ENCODE measurements at places on chromosomes 11 and 22.

- DNase-seq, result no peak
Measured at GRCh38 chr11:108733479-108734116, 68.7 kb downstream of the DDX10 start.

DNA sequence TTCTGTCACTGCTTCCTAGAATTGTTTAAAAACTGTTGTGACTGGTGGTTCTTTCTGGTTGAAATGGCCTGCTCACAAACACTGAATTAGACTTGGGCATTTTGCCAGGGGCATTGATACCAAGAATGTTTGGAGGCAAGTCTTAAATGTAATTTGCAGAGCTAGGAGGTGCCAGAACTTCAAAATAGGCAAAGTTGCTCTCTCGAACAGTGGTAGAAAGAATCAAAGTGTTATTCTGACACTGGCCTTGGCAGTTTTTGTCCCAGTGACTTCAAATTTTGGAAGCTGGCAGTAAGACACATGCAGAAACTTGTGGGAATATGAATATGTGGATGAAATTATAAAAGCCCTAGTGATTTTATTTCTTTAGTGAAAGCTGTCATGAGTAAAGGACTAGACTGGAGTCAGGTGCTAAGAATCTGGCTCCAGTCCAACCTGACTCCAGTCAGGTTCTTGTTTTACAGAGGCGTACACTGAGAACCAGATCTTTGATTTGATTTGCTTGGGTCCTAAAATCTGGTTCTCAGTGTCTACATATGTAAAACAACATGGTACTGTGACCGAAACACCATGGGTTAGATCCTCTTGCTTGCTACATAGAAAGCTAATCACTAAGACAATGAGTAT lies 20.9 kb downstream of the SVIP start:
- DNase-seq, result no peak

DNA sequence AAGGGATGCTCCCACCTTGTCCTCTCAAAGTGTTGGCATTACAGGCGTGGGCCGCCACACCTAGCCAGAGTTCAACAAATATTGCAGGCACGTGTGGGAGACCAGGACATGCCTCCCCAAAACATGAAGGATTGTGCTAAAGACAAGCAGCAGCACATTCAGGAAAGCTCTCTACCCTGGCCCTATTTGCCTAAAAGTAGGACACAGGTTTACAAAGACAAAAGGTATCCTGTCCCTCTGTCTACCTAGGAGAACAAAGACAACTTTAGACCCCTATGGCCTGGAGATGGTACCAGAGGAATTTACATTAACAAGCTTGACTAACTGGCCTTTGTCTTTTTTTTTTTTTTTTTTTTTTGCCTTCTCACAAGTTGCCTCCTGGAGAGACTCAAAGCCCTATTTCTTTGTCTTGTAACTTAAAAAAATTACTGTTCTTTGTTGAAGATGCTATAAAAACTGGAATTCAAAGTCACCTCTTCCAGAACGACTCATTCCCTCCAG lies 859 bp upstream of the ACCS start:
- DNase-seq, result no peak

DNA sequence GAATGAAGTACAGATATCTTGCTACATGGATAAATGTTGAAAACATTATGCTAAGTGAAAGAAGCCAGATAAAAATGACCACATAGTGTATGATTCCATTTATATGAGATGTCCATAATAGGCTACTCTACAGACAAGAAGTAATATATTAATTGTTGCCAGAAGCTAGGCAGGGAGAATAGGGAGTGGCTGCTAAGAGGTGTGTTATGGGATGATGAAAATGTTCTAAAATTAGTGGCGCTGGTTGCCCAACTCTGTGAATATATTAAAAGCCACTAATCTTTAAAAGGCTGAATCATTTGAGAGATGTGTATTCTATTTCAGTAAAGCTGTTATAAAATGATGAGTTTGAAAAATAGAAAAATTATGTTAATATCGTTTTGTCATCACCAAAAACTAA lies 144.4 kb downstream of the NCAM1 start:
- DNase-seq, result no peak

DNA sequence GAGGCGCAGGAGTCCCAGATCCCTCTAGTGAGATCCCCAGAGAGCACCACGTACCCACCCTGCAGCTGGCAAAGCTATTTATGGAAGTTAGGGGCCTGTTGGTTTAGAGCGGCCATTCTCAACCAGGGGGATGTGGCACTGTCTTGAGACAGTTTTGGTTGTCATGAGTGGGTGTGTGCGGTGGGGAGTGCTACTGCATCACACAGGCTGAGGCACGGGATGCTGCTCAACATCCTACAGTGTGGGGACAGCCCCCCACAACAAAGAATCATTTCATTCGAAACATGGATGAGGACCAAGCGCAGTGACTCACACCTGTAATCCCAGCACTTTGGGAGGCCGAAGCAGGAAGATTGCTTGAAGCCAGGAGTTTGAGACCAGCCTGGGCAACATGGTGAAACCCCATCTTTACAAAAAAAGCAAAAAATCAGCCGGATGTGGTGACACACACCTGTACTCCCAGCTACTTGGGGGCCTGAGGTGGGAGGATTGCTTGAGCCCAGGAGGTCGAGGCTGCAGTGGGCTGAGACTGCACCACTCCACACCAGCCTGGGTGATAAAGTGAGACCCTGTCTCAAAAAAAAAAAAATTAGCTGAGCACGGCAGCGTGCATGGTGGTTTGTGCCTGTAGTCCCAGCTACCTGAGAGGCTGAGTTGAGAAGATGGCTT lies 28.2 kb downstream of the GGT5 start:
- DNase-seq, result no peak

GRCh38 chr11:46034041-46034440 lies 87.2 kb downstream of the PHF21A start:
- DNase-seq, result no peak

DNA sequence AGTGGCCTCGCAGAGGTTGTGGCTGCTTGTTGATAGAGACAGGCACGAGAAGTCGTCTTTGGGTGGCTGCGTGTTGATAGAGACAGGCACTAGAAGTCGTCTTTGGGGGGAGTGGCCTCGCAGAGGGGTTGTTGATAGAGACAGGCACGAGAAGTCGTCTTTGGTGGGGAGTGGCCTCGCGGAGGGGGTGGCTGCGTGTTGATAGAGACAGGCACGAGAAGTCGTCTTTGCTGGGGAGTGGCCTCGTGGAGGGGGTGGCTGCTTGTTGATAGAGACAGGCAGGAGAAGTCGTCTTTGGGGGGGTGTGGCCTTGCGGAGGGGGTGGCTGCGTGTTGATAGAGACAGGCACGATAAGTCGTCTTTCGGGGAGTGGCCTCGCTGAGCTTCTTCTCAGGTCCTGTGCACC lies 328.8 kb downstream of the TBC1D22A start:
- no peak for DNase-seq

- no peak for DNase-seq
Measured at GRCh38 chr11:8739309-8739793, 56.8 kb downstream of the RPL27A start.

DNA sequence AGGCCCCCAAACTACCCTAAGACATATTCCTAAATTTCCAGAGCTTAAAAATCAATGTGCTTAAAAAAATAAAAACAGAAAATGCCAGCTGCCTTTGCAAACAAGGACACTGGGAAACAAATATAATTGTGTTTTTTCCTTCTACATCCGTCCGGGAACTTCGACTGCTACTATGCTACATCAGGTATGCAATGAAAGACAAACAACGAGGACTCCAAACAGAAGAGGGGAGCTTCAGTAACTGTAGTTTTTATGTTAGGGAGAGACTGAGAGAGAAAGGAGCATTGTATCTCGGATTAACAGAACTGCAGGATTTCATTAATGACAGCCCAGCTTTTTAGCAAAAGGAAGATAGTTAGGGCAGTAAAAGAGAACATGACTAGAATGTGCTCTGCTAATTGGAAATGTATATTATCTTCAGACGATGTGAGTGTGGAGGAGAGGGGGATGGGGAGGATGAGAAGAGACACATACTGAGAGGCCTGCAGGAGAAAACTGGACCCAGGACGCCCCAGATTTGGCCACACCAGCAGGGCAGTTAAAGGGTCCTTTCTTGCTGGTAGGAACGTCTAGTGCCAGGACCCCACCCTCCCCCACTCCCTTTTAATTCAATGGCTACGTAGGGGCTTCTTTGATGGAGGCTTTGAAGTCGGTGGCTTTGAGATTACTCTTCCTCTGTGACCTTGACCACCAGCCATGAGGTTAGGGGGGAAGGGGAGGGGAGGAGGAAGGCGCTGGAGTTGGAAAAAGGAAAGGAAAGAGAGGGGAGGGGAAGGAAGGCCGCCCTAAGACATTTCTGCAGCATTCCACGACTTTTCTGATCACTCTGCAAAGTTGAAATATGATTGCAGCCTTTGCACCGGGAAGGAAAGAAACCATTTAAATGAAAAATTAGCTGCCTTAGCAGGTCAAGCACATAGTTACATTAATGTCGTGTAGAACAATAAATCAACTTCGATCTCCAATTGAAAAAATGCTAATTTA lies 187.1 kb downstream of the BLID start:
- no peak for DNase-seq

GRCh38 chr11:100646545-100646944 lies 40.5 kb upstream of the ARHGAP42 start:
- DNase-seq, result no peak

GRCh38 chr11:30377347-30377746 lies 54.4 kb downstream of the ARL14EP start:
- DNase-seq, result no peak

- DNase-seq, result no peak
Measured at GRCh38 chr11:64996710-64997380, at the start of gene BATF2. Gene BATF2 (minus strand): TSS chr11:64996971. CDS start chr11:64996914, 57 bp downstream.

- DNase-seq, result no peak
Measured at GRCh38 chr11:9862981-9863380, 199.1 kb downstream of the SWAP70 start.

GRCh38 chr11:86492370-86493010 lies 117.8 kb downstream of the CCDC81 start:
- DNase-seq, result no peak

DNA sequence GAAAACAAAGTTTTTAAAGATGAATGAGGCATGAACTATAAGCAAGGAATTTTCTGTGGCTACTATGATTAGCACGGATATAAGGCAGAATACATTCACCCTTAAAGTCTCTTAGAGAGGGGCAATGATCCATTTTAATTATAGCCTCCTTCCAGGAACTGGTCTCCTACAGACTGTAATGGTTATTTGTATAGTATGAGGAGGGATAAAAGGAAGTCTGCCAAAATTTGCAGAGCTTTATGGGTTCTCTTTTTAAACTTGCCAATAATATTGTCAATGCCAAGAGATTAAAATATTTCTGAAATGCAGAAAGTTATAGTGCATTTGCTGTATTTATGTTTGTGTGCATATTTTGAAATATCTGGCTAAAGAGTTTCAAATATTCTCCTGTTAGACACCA lies 271.4 kb upstream of the LUZP2 start:
- DNase-seq, result no peak

- DNase-seq, result no peak
Measured at GRCh38 chr11:44036811-44037657, 10.7 kb upstream of the ACCSL start.

DNA sequence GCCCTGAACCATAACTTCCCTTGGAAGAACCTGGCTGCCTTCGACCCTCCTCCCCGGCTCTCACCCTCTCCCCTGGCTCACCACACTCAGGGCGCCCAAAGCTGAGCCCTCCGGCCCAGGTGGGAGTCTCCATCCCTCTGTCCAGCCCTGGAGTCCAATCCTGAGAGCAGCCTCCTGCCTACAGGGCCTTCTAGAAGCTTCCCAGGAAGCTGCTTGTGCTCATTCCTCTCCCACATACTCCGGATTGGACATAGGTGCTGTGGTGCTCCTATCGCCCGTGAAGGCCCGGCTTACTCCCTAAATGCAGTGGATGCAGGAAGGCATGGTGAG lies 1332.0 kb downstream of the BRD1 start:
- DNase-seq, result no peak

GRCh38 chr11:12239396-12239795 lies 129.0 kb downstream of the MICAL2 start:
- no peak for DNase-seq

DNA sequence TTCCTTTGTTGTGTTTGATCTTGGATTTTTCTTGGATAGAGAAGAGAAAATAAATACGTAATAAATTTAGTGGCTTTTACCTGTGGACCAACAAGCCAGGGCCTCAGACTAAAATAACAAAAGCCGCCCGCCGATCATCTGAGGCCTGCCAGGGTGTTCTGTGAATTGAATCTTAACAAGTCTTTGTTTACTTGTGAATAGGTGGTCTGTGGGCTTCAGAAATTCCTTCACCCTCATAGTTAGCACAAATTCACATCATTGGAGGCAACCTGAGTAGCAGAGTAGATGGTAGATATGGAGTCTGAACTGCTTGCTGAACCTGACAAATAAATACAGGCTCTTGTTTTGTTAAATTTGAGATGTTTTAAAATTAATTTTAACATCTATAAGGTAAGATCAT lies 176.3 kb upstream of the MTNR1B start:
- no peak for DNase-seq

DNA sequence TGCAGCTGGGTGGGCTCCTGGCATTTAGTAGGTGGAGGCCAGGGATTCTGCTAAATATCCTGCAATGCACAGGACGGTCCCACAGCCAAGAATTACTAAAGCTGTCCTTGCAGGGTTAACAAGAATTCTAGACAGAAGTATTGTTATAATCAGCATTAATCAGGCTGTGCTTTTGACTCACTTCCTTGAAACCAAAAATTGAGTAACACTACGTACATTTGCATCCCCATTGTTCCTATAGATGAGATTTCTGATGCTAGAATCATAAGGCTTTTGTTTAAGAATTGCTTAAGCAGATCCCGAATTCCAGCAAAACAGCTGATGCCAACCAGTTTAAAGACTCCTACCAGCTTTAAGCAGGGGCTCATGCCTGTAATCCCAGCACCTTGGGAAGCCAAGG lies 11.4 kb downstream of the SLC6A5 start:
- DNase-seq, result no peak

DNA sequence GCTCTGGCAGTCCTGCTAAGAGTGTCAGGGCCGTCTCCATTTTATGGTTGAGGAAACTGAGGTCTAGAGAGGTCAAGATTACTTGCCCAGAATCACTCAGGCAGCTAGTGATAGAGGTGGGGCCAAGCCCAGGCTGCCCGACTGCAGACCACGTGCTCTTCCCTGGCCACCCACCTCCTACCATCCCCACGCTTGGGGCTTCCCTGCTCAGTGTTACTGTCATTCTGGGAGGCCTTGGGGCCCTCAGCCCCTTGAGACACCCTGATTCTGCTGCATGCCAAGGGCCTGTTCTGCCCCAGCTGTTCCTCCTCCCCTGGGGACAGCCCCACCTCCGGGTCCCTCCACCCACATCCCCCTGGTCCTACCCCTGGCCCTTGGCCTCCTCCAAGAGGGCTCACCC lies 17.2 kb upstream of the TAB1 start:
- DNase-seq, result no peak

DNA sequence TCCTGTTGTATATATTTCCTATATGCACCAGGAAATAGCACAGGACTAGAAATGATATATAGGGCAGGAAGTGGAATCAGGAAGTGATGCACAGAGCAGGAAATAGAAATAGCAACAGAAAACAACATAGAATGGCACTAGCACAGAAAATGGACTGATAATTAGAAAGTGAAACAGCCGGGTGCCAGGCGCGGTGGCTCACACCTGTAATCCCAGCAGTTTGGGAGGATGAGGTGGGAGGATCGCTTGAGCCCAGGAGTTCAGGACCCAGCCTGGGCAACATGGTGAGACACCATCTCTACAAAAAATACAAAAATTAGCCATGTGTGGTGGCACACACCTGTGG lies 10.0 kb upstream of the RELT start:
- DNase-seq, result no peak

GRCh38 chr11:109553284-109553683 lies 131.3 kb downstream of the C11orf87 start:
- DNase-seq, result no peak

- DNase-seq, result no peak
Measured at GRCh38 chr11:61787928-61788491, 4.4 kb downstream of the TMEM258 start.

GRCh38 chr11:17724020-17724908 lies 4.9 kb downstream of the MYOD1 start:
- DNase-seq, result no peak
